Progenitor cell of endocrine pancreas (in vitro differentiated cells): ENCODE measurements at places on chromosomes 7 and 10. TPM values are rescaled to one million over a fixed set of nuclear protein-coding genes. Genes with fewer than 3 reads are reported as not detected.

The SEMA4G gene
- total RNA-seq, result 57.1 and 62.3 TPM in 2 replicates

The OPALIN gene
- total RNA-seq, result not detected in 2 replicates

The TYW1 gene
- 19.6 and 24.9 TPM in 2 replicates for total RNA-seq

The NUTM2D gene
- total RNA-seq, result 9.8 and 10.7 TPM in 2 replicates

- no peak for DNase-seq
These were observed 60.5 kb downstream of the CLEC2L start for GRCh38 chr7:139583826-139584553.

DNA sequence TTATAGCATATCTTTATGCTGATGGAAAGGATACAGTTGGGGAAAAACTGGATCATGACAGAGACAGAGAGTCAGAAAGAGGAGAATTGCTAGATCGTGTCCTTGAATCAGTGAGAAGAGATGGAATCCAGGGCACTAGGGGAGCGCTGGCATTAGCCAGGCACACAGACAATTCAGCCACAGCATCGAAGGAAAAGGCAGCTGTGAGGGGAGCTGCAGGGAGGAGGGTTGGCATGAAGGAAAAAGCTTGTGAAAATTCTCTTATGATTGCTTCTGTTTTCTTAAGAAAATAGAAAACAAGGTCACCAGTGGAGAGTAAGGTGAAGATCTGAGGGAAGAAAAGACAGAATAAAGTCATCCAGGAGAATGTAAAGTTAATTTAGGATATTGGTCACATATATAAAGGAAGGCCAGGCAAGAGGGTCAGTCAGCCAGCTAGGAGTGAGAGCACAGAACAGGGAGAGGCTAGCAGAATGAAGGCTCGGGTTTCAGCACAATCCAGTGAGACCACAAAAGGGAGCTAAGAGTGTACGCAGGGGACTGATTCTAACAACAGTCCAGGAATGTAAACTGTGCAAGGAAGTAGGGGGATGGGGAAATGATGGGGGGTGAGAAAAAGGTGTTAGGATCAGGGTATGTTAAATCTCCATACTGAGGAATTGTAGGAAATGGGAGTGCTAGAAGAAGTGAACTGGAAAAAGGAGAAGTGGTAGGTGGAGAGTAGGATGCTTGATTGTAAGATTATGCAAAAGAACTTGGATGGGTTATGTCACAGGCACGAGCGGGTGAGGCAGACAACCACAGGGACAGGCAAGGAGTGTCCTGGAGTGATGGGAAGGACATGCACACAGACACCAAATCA is 112.0 kb downstream of the RNF32 start:
- DNase-seq, result no peak

- no peak for DNase-seq
These were observed 18.1 kb downstream of the MAPK8 start for GRCh38 chr10:48324580-48324979.

GRCh38 chr10:117221156-117221711 is 19.7 kb upstream of the SLC18A2 start:
- no peak for DNase-seq

DNA sequence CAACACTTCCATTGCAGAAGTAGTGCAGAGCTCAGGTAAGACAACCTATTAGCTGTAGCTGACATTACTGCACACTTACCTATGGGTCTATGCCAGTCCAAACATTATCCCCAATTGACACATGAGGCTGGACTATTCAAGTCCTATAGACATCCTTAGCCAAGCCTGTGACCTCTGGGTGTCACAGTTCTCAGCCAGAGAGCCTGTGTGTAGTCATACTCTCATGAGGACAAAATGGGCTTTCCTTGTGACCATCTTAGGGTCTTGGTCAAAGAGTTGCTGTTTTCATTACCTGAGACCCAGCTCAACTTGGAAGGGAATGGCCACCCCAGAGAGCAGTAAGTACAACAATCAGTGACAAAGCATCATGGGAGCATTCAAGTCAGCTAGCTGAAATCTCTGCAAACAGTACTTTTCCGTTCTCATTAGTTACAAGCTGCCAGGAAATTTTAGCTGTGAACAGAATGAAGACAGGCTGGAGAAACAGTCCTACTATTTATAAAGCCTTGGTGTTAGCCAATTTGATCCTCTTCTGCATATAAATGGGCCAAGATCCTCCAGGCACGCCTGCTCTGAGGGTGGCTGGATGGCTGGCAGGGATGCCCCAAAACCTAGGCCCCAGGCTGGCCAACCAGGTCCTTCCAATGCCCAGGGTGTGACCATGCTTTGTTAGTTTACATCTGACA is 44.3 kb downstream of the NUDCD3 start:
- DNase-seq, result no peak

GRCh38 chr7:78345293-78345911 is 546.8 kb downstream of the PHTF2 start:
- no peak for DNase-seq
